M059J (cell line): ENCODE measurements at places on chromosomes 1 and 21.

- no peak for DNase-seq
Observed at GRCh38 chr1:18246543-18246942, 138.9 kb downstream of the IGSF21 start.

DNA sequence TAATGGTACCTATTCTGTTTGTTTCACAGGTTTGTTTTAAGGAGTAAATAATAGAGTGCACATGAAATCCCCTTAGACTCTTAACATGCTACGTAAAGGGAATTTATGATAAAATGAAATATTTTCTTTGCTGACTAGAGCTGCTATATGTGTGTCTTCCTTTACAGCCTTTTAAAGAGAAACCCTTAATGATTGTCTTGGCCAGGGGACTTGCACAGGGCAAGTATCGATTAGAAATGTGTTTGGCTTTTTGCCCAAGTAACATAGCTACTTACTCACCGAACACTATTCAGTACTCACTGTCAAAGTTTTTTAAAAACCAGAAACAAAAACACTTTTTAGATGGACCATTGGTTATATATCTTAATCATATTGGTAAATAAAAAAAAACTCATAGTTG lies 71.3 kb upstream of the KIAA1614 start:
- no peak for DNase-seq

GRCh38 chr1:229086091-229086490 lies 184.8 kb upstream of the RAB4A start:
- DNase-seq, result no peak

GRCh38 chr1:5597991-5598823 lies 394.0 kb downstream of the NPHP4 start:
- DNase-seq, result no peak

- DNase-seq, result no peak
Observed at GRCh38 chr1:41913014-41913413, 5.7 kb downstream of the HIVEP3 start.

DNA sequence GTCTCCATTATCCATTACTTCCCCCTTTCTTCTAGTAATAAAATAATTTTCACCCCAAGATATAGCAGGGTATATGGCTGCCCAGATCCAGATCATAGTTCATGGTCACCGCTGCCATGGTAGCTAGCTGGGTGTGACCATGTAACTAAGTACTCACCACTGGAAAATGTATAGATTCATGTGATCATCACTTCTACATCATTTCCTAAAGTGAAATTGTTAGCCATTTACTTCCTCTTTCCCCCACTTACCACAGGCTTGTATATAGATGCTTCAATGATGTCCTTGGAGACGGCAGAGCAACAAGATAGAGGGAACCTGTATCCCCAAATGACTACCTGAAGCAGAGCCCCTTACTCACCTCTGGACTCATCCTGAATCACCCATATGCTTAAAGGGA lies 22.7 kb upstream of the EYA3 start:
- DNase-seq, result no peak

- DNase-seq, result no peak
Observed at GRCh38 chr1:3886106-3886670, 13.9 kb downstream of the C1orf174 start.

GRCh38 chr1:6095511-6096242 lies 50.0 kb downstream of the KCNAB2 start:
- no peak for DNase-seq

DNA sequence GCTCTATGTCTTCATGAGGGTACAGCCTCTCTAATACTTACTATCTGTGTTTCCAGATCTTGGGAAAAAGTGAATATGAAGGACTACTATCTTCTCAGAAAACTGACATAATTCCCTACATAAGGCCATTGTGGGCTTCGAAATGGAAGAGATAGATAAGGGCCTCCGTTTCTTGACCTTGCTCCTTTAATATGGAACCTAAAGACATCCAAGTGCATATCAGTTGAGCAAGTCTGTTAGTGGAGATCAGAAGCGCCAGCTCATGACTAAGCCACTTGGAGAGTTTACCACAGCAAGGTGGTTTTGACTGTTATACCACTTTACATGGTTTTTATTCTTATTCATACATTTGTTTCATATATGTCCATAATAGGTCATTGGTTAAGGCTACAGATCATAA lies 35.3 kb upstream of the FCER1A start:
- DNase-seq, result no peak

- no peak for DNase-seq
Observed at GRCh38 chr1:204396015-204396583, 15.5 kb downstream of the PPP1R15B start.

DNA sequence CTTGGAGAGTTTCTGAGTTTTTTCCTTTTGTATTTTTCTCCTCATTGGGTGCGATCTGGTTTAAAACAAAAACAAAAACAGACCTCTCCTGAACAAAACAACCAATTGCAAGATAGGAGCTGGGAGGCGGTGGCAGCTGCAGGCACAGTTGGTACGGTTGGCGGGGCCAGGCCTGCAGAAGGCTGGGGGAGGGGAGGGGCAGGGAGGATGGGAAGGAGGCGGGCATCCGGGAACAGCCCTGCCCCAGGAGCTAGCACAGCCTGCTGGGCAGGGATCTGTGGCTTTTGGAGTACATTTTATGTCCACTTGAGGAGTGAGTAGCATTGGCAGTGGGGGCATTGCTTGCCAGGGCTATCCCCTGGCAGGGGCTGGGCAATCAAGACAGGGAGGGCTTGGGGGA lies 5.2 kb downstream of the CAPN9 start:
- DNase-seq, result no peak

DNA sequence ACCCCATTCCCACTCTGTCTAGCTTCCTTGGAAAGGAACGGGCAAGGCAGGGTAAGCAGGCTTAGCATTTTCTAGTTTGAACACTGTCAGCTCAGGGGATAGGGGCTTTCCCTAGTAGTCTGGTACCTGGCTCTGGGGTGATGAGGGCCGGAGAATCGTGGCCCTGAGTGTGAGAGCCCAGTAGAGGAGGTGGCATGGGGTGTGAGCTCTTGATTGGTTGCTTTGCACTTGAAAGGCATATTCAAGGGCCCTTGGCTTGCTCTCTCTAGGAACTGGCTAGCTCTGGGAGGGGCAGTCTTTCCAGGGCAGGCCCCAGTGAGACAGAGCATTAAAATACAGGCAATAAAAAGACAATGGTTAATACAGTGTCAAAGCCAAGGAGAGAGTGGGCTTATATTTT lies 10.8 kb upstream of the EXTL1 start:
- DNase-seq, result no peak

DNA sequence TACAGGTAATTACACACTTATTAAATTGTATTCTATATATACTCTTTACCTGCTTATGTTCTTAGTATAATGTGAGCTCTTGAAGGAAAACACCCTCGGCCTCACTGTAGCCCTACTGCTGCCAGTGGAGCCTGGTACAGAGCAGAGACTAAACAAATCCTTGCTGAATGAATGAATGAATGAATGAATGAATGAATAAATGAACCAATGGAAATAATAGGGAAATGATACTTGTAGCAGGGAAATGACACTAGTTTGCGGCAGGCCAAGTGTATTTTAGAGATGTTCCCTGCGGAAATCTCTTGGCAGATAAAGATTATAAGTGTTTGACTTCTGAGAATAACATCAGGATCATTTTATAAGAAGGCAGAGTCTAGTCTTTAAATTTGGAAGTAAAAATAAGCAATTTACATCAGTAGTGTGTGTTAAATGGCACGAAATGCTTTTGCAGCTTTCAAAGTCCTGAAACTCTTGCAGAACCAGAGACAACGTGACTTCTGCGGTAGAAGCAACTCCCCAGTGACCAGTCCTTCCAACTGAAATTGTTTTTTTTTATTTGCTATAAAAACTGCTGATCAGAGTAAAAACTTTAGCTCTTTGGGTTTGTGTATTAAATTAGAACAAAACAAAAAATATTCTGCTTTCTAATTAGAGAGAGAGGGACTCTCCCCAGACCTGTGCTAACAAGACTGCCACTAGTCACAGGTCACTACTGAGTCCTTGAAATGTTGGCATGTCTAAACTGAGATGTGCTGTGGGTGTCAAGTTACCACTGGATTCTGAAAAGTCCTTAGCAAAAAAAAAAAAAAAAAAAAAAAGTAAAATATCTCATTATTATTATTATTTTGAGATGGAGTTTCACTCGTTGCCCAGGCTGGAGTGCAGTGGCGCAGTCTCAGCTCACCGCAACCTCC lies 199.3 kb upstream of the MAP1LC3C start:
- DNase-seq, result no peak

GRCh38 chr1:180966744-180967536 lies 54.2 kb downstream of the KIAA1614 start:
- DNase-seq, result no peak

- DNase-seq, result peak; percentile 88
Observed at GRCh38 chr1:221230605-221231004, 351.4 kb downstream of the HLX start.

- no peak for DNase-seq
Observed at GRCh38 chr1:22119626-22120468, 23.1 kb downstream of the WNT4 start.

DNA sequence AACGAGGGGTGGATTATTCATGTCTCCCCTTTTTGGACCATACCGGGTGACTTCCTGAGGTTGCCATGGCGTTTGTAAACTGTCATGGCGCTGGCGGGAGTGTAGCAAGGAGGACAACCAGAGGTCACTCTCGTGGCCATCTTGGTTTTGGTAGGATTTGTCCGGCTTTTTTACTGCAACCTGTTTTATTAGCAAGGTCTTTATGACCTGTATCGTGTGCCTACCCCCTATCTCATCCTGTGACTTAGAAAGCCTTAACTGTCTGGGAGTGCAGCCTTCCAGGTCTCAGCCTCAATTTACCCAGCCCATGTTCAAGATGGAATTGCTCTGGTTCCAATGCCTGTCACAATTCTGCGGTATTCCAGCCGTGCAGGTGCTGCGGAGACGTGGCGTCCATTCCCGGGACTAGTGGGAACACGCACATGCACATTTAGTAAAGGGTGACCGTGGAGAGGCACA lies 40.2 kb upstream of the ZNF496 start:
- DNase-seq, result no peak

DNA sequence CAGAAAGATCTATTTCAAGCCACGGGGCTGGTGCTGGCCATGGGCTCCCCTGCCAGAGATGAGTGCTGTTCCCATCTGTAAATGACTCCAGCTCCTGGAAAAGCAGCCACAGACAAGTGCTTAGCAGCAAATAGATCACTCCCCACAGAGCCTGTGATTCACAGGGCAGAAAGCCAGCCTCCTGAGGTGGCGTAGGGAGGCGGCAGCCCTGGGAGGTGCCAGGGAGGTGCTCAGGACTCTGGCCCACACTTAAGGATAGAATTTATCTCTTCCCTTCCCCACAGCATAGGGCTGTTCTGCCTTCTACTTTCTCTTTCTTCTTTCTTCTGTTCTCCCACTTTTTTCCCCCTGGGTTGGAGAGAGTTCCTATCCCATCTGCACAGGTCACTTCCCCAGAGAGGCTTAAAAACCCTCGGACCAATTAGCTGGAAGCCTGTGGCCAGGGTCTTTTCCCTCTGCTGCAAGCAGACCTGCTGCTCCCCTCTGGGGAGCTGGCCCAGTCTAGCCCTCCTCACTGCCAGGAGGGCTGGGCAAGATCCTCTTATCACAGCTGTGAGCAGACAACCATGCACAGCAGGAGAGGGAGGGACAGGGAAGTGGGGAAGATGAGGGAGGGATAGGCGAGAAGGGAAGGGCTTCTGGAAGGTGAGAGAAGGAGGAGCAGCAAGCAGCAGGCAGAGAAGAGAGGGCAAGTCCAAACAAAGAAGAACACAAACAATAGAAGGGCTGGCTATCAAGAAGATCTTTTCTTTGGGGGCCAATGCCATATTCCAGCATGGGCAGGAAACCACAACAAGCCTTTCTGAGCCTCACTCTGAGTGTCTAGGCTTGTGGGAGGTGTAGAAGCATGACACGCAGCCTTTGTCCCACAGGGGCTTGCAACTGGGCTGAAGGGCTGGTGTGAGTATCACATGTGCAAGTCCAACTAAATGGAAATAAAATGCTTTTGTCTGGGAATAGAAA lies 41.0 kb downstream of the KCND3 start:
- peak; percentile 42 for DNase-seq

DNA sequence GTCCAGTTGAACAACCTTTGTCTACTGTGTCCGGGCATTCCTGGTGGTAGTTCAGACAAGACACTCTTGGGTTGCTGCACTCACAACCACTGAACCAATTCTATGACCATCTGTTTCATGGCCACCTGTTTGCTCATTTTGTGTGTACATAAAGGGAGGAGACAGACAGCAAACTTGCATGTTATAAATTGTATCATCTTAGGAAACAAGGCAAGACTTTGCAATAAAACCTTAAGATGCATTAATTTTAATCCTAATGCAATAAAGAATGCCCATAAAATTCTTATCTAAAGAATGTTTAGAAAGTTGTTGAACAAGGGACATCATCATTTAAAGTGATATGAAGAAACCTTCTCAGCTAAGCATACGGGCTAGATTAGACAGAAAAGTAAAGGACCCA lies 34.8 kb downstream of the ADAM30 start:
- DNase-seq, result no peak

DNA sequence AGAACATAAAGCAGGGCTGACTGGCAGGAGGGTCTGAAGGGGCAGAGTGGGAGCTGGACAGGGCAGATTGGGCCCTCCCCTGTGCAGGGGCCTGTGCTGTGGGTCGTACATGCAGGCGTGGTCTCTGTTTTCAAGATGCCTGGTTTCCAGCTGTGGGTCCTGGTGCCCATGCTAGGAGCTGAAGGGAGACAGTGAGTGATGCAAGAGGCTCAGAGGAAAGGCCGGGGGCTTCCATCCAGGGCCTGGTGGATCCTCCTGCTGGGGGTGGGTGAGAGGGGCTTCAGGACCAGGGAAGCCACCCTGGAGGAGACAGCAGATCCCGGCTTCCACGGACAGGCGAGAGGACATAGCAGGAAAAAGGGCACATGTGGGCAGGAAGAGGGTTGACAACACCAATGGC lies 349.0 kb upstream of the VAMP3 start:
- DNase-seq, result no peak

- DNase-seq, result peak; percentile 28
Observed at GRCh38 chr1:155124503-155125463, 2.9 kb upstream of the EFNA1 start.

- DNase-seq, result peak; percentile 60
Observed at GRCh38 chr1:65417729-65418128, 2.7 kb upstream of the LEPR start.

DNA sequence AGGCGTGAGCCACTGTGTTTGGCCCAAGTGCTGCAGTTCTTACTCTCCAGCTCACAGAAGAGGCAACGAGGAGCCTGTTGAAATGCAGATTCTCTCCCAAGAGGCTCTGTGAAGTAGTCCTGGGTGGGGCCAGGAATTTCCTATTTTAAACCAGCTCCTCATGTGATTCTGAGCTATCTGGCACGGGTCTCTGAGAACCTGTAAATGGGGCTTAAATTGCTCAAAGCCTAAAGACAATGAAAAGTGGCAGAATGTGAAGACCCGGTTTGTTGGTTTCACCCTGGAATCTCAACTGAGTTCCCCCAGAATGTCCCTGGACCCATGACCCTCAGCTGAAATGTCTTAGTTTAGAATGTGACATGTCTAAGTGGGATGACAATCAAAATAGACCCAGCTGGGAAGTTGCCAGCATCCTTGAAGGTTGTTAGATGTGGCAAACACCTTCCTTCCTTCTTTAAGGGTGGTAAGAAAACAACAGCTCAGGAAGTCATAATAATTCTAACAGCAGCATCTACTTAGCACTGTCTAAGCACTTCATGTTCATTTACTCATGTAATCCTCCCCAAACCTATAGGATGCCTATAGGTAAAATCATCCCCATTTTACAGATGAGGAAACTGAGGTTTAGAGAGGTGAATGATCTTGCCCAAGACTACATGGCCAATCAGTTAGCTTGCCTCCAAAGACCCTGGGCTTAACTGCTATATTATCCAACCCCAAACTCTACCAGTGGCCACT lies 20.9 kb upstream of the ATP5PO start:
- no peak for DNase-seq

- DNase-seq, result no peak
Observed at GRCh38 chr1:203447151-203447550, 28.5 kb upstream of the PRELP start.
